Activated CD4-positive, alpha-beta T cell treated with anti-CD3 and anti-CD28 coated beads for 36 hours (primary cell): ENCODE measurements at places on chromosomes 7 and 10. TPM values are rescaled to one million over a fixed set of nuclear protein-coding genes. Genes with fewer than 3 reads are reported as not detected.

Gene TUBB8
- not detected for total RNA-seq

Gene ADARB2
- not detected for total RNA-seq

Gene AKR1C4
- total RNA-seq: not detected

Gene LRCH4
- total RNA-seq: 71.7 TPM

Gene ASB15
- not detected for total RNA-seq

Gene NKX2-3
- total RNA-seq: not detected

Gene LIPF
- not detected for total RNA-seq

Gene MCM10
- total RNA-seq: 86.2 TPM

Gene DPYSL4
- total RNA-seq: 15.0 TPM

DNA sequence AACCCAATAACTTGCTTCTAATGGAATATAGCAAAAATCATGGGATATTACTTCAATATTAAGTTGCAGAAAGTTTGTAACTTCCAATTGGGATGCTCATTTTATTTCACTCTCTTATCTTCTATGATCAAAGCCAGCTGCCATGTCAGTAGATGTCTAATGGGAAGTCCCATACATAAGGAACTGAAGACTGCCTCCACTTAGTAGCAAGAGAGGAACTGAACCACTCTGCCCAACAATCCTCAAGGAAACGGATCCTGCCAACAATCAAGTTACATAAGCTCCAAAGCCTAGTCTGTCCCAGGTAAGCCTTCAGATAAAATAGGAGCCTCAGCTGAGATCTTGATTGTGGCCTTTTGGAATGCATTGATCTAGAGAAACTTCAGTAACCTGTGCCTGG is 431.5 kb upstream of the PCDH15 start:
- DNase-seq: no peak

DNA sequence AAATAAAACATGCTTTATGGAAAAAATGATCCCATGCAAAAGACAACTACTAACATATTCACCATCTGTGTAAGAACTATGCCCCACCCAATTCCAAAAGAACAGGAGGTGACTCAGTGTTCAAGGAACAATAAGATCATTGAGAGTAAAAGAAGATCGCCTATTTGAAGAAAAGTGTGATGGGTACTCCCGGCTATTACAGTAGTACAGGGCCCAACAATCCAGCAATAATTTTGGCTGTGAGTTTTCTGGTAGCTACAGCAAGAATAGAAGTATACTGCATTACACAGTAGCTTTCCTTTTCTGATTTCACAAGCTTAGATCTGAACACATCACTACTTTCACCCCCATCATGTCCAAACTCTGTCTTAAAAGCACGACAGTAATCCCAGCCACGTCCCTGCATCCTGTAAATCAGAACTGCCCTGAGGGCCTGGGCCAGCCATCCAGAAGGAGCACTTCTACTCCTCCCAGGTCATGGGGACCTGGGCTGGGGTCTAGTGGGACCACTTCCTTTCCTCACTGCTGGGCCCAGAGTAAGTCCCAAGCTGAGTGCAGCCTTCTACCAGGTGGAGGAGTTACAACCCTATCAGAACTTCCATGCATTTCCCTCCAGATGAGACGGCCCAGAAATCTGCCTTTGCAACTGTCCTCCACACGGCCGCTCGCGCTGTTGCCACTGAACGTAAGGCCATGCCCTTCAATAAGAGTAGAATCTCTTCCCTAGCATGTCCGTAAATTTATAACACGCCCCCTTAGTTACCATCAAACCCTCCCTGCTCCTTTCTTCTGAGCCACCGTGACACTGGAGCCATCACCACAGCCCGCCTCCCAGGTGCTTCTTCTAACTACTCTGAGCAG is 7.9 kb downstream of the ESYT2 start:
- DNase-seq: peak; percentile 49

- no peak for DNase-seq
Measured at GRCh38 chr10:120382360-120382759, 74.7 kb upstream of the PLPP4 start.

- DNase-seq: no peak
Measured at GRCh38 chr7:105880571-105881330, 4.4 kb upstream of the ATXN7L1 start.

GRCh38 chr7:19754521-19755116 is 18.8 kb downstream of the TMEM196 start:
- no peak for DNase-seq

- DNase-seq: no peak
Measured at GRCh38 chr10:804787-805619, 115.5 kb upstream of the DIP2C start.

GRCh38 chr10:51896849-51897248 is 197.5 kb upstream of the CSTF2T start:
- DNase-seq: no peak

- DNase-seq: no peak
Measured at GRCh38 chr10:85008488-85009184, 680.2 kb downstream of the CCSER2 start.

DNA sequence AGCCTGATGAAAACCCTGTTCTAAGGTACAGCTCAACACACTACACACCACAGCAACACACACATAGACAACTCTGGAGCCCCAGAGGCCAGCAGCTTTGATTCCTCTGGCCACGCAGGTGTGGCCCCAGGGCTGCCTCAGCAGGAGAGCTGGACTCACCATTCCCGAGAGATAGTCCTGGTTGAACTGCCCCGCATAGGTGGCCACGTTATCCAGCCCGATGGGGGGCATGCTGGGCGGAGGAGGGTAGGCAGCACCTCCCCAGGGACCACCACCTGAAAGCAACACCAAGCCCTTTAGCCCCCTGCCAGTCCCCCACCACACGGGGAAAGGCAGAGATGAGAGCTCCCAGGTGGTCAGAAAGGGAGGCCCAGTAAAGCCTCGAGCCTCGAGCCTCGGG is 34.7 kb downstream of the ANXA11 start:
- no peak for DNase-seq

DNA sequence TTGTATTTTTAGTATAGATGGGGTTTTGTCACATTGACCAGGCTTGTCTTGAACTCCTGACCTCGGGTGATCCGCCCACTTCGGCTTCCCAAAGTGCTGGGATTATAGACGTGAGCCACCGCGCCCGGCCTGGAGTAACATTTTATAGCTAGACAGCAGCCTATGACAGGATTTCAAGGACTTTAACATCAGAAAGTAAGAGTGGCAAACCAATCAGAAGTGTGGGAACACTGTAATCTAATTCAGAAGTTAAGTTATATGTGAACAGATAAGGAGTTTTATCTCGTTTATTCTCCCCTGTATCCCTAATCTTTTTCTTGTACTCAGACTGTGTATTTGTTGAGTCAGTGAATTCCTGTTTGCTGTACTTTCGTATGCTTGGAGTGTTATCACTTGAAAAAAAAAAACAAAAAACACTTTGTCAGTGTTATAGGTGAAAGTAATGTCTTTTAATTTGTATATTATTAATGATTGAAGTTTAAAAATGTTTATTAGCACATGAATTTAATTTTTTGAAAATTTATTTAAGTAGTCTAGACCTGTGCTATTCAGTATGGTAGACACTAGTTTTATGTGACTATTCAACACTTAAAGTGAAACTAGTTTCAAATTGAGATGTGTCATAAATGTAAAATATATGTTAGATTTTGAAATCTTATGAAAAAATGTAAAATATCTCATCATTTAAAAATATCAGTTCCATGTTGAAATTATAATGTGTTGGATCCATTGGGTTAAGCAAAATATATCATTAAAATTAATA is 38.6 kb downstream of the RSBN1L start:
- no peak for DNase-seq

DNA sequence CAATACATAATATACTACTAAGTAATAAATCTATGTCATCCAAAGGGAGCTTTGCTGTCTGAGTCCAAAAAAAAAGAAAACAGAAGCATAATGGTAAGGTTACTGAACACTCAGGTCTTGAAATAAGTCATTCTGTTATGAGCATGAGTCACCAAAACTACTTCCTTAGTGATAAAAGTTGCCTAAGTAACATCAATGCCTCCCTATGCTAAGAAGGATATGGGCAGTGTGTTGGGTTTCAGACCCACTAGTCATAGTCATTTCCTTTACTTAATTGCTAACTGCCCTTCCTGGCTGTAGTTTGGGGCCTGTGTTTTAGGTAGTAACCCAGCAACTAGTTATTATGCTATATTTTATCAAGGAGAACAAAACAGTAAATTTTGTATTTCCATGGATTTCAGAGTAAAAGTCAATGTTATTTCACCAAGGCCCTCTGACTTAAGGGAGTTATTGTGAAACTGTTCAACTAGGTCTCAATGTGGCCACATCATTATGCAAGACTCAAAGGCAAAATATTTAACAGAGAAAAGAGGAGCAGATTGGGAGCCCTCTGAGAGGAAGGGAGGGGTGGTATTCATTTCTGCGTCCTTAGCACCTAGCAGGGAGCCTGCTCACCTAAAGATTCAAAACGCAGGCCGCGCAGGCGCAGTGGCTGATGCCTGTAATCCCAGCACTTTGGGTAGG is 11.7 kb upstream of the VIM start:
- peak; percentile 48 for DNase-seq

DNA sequence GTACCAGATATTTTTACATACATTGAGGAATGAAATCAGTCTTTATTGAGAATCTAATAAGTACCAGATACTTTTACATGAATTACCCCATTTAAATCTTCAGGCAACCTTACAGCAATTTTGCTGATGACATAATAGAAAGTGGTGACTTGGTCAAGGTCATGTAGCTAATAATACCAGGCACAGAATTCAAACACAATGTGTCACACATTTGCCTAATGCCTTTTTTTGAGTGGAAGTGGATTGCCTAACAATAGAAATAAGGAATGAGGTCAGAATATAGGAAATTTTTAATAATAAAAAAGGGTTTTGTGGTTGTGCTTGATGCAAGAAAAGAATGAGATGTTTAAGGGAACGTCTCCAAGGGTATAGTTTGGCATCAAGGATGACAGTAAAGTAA is 466.6 kb upstream of the IGFBP3 start:
- DNase-seq: no peak

DNA sequence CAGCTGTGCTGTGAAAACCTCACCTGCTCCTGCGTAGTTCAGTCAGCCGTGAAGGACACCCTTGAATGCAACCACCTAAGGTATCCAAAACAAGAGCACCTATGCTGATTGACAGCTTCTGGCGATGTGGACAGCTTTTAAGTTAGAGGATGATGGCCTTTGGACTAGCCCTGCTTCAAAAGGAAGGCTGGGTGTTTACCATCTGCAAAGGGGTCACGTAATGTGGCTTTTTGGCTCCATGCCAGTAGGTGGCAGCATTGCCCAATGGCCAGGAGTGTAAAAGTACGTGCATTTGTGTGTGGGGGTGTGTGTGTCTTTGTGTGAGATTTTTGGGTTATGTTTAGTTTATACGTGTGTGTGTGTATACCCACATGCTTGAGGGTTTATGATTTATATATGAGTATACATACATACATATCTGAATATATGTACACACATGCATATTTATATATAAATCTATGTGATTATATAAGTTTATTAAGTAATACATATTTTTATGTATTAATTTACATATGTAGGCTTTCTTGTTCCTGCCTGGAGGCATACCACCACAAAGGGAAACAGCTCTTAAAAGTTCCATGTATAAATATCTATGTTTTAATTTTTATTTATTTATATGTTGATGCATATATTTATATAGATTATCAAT is 236.3 kb upstream of the ANKRD30A start:
- peak; percentile 72 for DNase-seq

DNA sequence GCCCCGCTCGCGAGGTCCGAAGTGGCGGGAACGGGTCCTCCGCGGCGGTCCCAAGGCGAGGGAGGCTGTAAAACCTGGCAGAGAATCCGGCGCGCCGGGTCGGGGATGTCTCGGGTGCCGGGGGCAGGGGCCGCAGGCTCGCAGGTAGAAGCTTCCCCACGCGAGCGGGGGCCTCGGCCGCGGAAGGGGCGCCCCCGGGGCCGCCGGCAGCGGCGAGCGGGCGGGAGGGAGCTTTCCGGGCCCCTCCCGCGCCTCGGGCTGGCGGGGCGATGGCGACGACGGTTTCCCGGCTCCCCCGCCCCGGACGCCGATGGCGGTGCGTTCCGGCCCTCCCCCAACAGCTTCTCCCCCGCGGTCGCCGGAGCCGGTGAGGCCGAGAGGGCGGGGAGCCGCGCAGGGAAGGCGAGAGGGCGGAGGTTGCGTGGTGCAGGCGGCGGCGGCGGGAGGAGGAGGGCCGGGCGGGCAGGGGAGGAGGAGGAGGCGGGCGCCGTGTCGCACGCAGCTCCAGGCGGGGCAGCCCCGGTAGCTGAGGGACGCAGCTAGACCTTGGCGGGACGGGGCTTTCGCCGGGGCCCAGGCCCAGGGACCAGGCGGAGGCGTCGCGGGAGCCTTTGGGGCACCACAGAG is at the start of gene CUL1:
Gene CUL1 (plus strand): TSS at position 507 of the 627 bp plus-strand sequence. CDS start 31,220 bp downstream, outside the sequence.
- peak; percentile 91 for DNase-seq

- DNase-seq: no peak
Measured at GRCh38 chr7:69285854-69286253, 312.4 kb upstream of the AUTS2 start.

GRCh38 chr10:9285690-9286089 is 1231.2 kb downstream of the GATA3 start:
- no peak for DNase-seq

GRCh38 chr7:136036336-136036735 is 59.2 kb upstream of the MTPN start:
- no peak for DNase-seq

- no peak for DNase-seq
Measured at GRCh38 chr10:62810156-62810902, 5.8 kb downstream of the ADO start.
